ENCODE measurements at places on chromosomes 7 and 10.
A peak's percentile ranks its signal among the peaks of the same experiment; 100 is the strongest.

DNA sequence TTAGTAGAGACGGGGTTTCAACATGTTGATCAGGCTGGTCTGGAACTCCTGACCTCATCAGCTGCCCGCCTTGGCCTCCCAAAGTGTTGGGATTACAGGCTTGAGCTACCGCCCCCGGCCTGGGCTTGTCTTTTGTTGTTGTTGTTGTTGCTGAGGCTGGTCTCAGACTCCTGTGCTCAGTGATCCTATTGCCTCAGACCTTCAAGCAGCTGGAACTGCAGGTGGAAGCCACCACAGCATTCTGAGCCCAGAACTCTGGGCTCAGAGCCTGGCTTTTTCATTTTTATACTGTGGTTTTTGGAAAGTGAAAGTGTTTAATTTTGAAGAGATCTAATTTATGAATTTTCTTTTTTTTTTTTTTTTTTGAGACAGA is 16.2 kb upstream of the DNAJB6 start:
- no peak for DNase-seq

- no peak for DNase-seq
These were observed 53.6 kb downstream of the PARD3 start for GRCh38 chr10:34761453-34761852.

DNA sequence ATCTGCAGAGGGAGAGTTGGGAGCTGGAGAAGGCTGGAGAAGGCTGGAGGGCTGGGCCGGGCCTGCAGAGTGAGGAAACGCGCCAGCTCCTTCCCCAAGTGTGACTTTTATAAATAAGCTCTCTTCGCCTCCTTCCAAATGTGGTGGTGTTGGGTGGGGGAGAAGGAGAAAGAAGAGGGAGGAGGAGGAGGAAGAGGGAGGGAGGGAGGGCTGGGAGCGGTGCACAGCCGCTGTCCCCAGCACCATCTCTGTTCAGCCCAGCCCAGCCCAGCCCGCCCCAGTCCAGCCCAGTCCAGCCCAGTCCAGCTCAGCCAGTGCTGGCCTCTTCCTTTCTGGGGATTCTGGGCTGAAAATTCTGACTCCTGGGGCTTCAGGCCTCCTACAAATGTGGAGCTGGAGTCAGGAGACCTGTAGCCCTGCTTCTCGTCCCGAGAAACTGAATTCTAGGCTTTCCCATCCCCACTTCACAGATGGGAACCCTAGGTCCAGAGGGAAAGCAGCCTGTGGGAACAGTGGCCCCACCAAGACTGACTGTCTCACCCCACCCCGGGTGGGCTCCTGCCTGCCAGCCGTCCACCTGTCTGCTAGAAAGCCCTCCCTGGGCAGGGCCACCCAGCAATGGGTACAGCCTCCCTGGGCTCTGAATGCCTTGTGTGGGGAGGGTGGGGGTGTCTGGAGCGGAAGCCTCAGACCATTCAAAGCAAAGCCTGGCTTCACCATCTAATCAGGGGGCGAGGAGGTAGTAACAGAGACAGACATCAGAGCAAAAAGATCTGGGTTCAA is 2.3 kb downstream of the STX1A start:
- no peak for DNase-seq

GRCh38 chr7:27173511-27173955 is 587 bp downstream of the HOXA10 start:
- DNase-seq: no peak

- DNase-seq: peak; percentile 80
These were observed 21.5 kb downstream of the WASL start for GRCh38 chr7:123727071-123727837.

- DNase-seq: no peak
These were observed 28.1 kb downstream of the DNMBP start for GRCh38 chr10:99981581-99982199.

GRCh38 chr10:21494191-21495001 is 31.1 kb downstream of the SKIDA1 start:
- DNase-seq: no peak

DNA sequence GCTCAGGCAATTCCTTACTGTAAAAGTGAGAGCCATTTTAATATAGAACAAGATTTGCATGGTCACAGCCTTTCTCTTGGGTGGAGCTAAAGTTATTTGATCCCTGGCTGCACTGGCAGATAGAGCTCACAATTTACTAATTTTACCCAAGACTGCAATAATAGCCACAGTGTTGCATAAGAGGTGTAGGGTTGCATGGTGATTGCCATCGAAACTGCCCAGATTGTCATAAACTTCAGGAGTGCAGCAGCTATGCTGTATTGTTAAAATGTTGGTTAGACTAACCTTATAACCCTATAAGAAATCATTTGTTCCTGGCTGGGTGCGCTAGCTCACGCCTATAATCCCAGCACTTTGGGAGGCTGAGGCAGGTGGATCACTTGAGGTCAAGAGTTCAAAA is 50.0 kb downstream of the VCL start:
- DNase-seq: no peak

DNA sequence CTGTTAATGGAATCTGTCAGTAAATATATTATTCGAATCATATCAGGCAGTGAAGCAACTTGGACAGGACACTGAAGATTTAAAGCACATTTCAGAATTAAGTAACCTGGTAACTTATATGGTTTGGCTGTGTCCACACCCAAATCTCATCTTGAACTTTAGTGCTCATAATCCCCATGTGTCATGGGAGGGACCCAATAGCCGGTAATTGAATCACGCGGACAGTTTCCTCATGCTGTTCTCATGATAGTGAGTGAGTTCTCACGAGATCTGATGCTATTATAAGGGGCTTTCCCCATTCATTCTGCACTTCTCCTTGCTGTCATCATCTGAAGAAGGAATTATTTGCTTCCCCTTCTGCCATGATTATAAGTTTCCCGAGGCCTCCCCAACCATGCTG is 83.2 kb upstream of the COL1A2 start:
- DNase-seq: no peak

GRCh38 chr7:15816835-15817426 is 130.4 kb upstream of the MEOX2 start:
- no peak for DNase-seq

- no peak for DNase-seq
These were observed 149.1 kb upstream of the PRKCQ start for GRCh38 chr10:6729071-6729774.

DNA sequence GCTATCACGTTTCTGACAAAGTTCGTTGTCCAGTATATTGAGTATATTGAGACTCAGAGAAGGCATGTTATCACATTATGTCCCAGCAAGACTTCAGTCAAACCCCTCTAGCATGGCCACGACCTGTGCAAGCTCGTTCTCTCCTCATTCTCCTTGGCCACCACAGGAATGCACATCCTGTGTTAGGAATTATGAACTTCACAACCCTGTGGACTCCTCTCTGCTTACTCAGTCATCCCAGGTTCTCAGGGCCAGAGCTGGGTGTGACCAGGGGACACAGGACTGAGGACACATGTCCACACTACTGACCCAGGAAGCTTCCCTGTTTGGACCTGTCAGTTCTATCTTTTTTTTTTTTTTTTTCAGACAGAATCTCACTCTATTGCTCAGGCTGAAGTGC is 4.4 kb downstream of the SH2D4B start:
- DNase-seq: no peak

DNA sequence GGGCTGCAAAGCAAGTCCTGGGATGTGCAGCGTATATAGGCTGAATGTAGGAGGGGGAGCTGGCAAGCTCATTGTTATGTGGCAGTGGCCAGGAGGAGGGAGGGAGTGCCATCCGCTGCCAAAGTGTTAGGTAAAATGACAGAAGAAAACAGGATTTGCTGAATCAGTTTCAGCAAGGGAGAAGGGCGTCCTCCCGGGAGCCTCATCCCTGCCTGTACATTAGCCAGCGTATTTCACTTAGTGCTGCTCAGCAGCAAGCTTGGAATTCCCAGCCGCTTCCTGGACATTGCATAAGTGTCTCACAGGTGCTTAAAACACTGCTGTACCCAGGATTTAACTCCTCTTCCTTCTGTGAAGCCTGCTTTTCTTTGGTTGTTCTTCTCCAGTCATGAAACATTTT is 2.5 kb downstream of the NIPSNAP2 start:
- no peak for DNase-seq

DNA sequence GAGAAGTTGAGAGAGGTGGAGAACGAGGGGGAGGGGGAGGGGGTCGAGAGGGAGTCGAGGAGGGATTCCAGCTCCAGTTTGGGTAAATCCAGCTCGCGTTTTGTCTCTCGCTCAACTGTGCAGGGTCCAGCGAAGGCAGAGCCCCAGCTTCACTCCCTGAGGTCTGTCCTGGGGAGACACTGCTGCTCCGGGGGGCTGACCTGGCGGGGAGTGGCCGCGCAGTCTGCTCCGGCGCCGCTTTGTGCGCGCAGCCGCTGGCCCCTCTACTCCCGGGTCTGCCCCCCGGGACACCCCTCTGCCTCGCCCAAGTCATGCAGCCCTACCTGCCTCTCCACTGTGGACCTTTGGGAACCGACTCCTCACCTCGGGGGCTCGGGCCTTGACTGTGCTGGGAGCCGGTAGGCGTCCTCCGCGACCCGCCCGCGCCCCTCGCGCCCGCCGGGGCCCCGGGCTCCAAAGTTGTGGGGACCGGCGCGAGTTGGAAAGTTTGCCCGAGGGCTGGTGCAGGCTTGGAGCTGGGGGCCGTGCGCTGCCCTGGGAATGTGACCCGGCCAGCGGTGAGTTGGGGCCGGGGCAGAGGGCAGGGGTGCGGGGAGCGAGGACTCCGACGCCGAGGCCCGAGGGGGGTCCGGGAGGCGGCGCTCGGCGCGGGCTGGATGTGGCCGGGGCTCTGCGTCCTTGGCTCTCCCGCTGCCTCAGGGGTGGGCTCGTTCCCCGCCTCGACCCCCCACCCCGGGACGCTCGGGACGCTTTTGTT is at the start of gene TET1:
Gene TET1, plus strand, starts transcription at position 152 of the 757 bp plus-strand sequence. CDS start 12,002 bp downstream, outside the sequence.
- no peak for DNase-seq

DNA sequence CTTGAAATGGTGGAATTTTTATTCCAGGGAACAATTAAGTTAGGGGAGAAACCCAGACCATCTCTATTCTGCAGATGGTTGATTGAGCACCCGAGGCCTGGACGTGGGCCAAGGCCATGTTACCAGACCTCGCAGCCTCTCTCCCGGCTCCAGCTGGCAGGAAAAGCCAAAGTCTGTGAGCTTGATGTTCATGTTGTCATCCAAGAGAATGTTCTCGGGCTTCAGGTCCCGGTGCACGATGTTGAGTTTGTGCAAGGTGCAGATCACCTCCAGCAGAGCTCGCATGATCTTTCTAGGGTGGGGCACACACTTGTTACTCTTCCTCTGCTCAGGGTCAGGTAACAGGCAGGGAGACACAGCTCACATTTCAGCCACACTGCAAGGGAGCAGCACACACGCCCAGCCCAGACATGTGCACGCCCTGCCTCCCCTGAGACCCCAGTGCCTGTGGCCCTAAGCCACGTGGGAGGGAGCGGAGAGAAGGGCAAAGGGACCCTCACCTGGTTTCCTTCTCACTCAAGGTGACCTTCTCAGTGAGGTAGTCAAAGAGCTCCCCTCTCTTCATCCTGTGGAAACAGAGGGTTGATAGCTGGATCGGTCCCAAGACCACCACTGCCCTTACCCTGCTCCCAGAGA is 9.5 kb downstream of the PHKG1 start:
- no peak for DNase-seq

GRCh38 chr10:48523212-48523819 is 81.6 kb downstream of the ARHGAP22 start:
- peak; percentile 76 for DNase-seq

- DNase-seq: no peak
These were observed 225.0 kb downstream of the CELF2 start for GRCh38 chr10:11242443-11243387.

DNA sequence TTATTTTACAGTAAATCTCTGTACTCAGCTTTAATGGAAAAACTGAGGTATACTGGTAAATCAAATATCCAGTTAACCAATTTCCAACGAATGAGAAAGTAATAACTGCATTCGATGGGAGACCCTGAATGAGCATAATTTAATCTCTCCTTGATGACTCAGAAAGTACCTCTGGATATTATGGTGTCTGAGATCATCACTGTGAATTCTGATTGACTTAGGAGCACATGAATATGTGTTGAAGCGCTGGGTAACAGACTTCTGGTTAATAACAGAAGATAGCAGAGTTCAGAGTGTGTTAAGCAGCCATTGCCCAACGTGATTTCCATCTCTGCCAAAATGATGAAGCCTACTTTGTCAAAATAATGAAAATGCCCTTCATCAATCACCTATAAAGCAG is 116.6 kb downstream of the NRP1 start:
- no peak for DNase-seq

GRCh38 chr7:26515314-26515842 is 223.7 kb downstream of the SNX10 start:
- no peak for DNase-seq

- no peak for DNase-seq
These were observed 112.0 kb downstream of the NT5C2 start for GRCh38 chr10:103080891-103081581.

Measured in AG09309 (cell line).